Large intestine (tissue), 12 donors: ENCODE measurements at places on chromosomes 6 and 20.

- DNase-seq, result peak; percentile 96
These were observed 7.2 kb downstream of the GCNT2 start for GRCh38 chr6:10528158-10528981.

DNA sequence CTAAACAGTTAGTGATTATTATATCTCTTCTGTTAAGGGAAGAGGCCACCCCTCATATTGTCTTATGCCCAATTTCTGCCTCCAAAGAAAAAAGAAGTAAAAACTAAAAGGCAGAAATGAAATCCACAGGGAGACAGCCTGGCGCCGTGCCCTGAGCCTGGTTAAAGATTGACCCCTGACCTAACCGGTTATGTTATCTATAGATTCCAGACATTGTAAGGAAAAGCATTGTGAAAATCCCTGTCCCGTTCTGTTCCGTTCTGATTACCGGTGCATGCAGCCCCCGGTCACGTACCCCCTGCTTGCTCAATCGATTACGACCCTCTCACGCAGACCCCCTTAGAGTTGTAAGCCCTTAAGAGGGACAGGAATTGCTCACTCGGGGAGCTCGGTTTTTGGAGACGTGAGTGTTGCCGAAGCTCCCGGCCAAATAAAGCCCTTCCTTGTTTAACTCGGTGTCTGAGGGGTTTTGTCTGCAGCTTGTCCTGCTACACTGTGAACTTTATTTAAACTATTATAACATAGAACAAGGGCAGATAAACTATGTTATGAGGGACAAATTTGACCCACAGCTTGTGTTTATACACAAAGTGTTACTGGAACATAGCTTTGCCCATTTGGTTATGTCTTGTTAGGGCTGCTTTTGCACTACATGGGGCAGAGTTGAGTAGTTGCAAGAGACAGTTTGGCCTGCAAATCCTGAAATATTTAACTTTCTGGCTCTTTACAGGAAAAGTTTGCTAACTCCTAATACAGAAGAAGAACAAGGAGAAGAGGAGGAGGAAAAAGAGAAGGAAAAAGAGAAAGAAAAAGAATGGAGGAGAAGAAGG is 49.6 kb downstream of the CD24 start:
- peak; percentile 69 for DNase-seq

DNA sequence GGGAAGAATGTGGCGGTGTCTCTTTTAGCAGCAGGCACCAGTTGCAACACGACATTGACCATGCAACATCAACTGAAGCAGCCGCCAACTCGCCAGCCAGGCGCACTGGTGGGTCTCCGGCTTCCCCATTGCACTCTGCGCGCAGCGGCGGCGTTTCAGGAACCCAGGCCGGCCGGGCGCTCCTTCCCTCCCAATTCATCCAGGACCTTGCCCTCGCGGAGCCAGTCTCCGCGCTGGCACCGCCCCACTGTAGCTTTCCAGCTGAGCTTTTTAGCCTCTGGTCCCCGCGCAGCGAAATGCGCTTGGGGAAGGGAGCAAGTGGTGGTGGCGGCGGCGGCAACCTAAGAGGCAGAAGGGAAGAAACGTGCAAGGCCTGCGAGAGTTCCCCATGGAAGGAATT is 297.9 kb upstream of the RIMS1 start:
- DNase-seq, result no peak

DNA sequence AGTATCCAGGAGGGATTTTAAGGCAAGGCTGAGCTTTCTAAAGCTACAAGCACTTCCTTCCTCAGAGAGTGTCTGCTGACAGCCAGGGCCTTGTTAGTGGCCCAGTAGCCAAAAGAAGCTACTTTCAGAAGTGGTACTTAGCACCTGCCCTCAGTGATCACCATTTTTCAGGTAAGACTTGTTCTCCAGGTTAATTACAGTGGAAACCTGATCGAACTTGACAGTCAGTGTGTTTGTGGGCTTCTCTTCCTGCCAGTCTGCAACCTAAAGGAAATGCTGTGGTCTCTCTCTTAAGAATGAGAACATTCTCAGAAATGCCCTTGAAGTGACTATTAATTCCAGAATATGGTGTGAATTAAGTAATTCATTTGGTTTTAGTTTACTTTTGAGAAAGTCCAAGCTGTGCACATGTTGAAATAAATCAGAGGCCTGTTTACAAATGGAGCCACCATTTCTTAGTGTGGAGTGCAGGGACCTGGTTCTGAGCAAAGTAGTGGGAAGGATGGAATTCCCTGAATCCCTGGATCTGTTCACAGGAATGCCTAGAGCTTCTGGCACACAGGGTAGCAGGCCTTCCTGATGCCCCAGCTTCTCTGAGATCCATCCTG is 185.3 kb upstream of the AGPAT4 start:
- no peak for DNase-seq

- no peak for DNase-seq
These were observed 87.7 kb downstream of the RNF182 start for GRCh38 chr6:14012313-14013030.

- peak; percentile 53 for DNase-seq
These were observed 207.9 kb downstream of the ERMARD start for GRCh38 chr6:169959136-169960002.

DNA sequence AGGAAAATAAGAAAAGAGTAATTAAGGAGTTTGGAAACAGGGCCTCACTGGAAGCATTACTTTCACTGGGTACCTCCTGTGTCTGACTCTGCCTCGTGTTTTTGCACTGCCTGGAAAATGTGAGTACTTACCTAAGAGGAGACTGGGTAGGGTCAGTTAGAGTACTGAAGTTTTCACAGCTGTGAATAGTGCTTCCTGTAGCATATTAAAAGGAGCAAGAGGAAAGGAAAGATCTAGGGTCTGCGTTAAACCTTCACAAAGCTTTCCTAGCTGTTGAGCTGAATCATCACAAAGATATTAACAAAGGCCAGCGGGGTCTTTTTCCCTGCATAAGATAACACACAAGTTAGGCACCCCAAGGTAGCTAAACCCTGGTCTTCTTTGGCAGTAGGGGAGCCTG is 82.3 kb downstream of the MLIP start:
- DNase-seq, result no peak
